ENCODE measurements at places on chromosomes 4 and X. TPM values are rescaled to one million over a fixed set of nuclear protein-coding genes. Genes with fewer than 3 reads are reported as not detected.

GRCh38 chr4:68765876-68766275 is 49.9 kb upstream of the UGT2B10 start:
- H3K4me3 ChIP-seq = no peak overlapping the region
- no peaks in the 10 kb centered on the region for H3K4me1 ChIP-seq
- H3K27ac ChIP-seq = no peak overlapping the region
- no peak for DNase-seq
- no peaks in the 10 kb centered on the region for H3K27me3 ChIP-seq

GRCh38 chr4:27921231-27921630 is 1060.6 kb downstream of the STIM2 start:
- no peak overlapping the region for H3K4me3 ChIP-seq
- no peak overlapping the region for H3K27ac ChIP-seq
- no peak for DNase-seq
- H3K36me3 ChIP-seq = no peaks in the 10 kb centered on the region
- no peaks in the 10 kb centered on the region for H3K27me3 ChIP-seq

The STPG2 gene
- 0.66 TPM for total RNA-seq

DNA sequence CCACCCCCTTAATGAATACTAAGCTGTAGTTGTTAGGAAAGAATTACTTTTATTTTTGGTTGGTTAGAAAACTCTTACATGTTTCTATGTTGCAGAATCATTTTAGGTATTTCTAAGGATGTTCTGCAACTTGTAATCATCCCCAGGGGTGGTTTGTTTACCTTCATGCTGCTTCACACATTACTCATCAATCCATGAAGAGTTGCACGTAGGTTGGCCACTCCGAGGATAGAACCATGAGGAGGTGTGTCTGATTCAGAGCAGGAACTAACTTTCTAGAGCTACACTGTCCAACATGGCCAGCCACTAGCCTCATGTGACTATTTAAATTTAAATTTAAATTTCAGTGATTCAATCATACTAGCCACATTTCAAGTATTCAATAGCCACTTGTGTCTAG is 127.2 kb upstream of the FRMPD4 start:
- H3K4me1 ChIP-seq = no peaks in the 10 kb centered on the region
- no peak overlapping the region for H3K27ac ChIP-seq
- DNase-seq = no peak
- no peaks in the 10 kb centered on the region for H3K36me3 ChIP-seq

GRCh38 chr4:165756836-165757235 is 116.2 kb upstream of the TLL1 start:
- no peaks in the 10 kb centered on the region for H3K36me3 ChIP-seq
- DNase-seq = no peak
- H3K27ac ChIP-seq = no peak overlapping the region
- no peak overlapping the region for H3K4me3 ChIP-seq
- peaks cover 2% of the 10 kb centered on the region for H3K27me3 ChIP-seq

GRCh38 chrX:125507119-125507518 is 187.4 kb downstream of the TEX13C start:
- no peak overlapping the region for H3K4me3 ChIP-seq
- DNase-seq = no peak
- H3K4me1 ChIP-seq = no peaks in the 10 kb centered on the region
- no peaks in the 10 kb centered on the region for H3K27me3 ChIP-seq

The PIR gene
- total RNA-seq = 2.6 TPM

DNA sequence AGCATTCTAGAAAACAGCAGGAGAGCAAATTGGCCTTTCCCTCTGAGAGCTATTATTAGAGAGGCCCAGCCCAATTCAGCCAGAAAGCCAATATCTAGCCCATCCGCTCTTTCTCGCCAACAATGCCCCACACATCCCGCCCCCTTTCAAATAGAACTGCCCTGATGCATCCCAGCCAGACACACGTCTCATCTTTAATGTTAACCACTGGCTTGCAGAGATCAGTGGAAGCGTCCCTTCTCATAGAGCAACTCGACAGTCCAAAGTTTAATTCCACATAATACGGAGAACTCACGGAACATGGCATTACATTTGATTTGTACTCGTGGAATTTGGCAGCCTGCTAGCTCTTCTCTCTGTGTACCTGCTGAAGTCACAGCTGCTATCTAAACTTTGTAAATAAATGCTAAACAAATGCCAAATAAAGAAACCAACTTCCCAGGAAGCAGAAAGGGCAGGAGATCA is 304.4 kb downstream of the DHX15 start:
- peaks cover 2% of the 10 kb centered on the region for H3K27me3 ChIP-seq
- no peak overlapping the region for H3K27ac ChIP-seq
- peaks cover 14% of the 10 kb centered on the region for H3K4me1 ChIP-seq

The ANXA3 gene
- total RNA-seq = not detected

DNA sequence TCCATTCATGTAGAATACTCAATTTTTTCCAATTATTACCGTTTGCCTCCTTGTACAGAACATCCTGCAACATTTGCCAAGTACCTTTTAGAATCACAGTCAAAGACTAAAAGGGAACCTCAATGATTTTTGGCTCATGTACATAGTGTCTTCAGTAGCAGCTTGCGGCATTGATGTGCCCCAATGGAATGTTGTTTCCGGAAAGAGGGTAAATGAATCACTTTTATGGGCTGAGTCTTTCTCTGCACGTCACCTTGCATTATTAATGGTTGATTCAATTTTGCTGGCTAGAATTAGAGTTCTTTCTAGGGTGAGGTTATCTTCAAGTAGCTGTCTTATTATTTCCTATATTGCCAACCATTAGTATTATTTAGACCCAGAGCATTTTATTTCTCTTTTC is 116.9 kb upstream of the GABRA2 start:
- H3K27ac ChIP-seq = no peak overlapping the region
- no peaks in the 10 kb centered on the region for H3K27me3 ChIP-seq
- no peaks in the 10 kb centered on the region for H3K4me1 ChIP-seq
- no peaks in the 10 kb centered on the region for H3K36me3 ChIP-seq
- no peak for DNase-seq

DNA sequence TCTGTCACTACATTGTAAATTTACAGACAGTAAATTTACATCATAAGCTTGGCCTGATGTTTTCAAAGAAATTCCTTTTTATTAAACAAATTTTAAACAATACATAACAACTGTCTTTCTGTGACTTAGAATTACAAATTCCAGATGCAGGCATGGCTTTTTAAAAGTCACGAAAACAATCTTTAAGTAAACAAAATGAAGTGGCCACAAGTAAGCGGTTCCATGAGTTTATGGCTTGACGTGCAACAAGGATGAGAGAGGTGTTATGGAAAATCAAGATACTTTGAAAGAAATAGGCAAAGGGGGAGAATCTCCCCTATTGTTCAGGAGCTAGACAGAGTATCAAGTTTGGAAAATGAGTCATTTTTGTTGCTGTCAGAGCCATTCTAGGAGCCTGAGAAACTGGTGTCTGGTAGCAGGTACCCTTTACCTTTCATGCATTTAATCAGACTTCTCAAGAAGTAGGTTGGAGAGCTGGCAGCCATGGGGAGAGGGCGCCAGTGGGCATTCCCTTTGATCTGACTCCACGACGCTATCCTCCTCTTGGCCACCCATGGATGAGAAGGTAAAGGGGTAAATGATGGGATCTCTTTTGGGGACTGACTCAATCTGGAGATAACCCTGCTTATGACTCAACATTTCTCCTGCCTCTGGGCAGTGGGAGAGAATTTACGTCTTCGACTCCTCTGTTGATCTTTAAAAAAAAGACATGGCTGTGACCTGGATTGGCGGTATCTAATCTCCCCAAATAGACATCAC is 217.2 kb downstream of the SPRY1 start:
- H3K4me3 ChIP-seq = no peak overlapping the region
- no peak for DNase-seq
- no peaks in the 10 kb centered on the region for H3K27me3 ChIP-seq

DNA sequence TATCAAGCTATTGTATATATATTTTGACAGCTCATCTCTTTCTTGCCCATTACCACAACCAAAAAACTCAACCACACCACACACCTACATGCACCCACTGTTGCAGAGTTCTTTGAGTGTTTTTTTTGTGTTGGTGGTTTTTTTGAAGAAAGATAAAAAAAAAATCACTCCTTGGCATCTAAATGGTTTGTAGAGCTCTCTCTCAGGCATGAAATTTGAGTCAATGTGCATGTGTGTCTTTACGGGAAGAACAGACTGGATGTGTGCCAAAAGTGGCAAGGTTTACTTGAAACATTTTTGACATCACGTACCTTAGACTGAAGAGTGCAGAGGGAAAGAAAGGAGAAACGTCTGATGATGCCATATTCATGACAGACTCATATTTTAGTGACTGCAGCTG is 154.2 kb downstream of the FHIP1A start:
- no peaks in the 10 kb centered on the region for H3K36me3 ChIP-seq
- no peak overlapping the region for H3K27ac ChIP-seq
- no peak for DNase-seq
- H3K4me3 ChIP-seq = no peak overlapping the region
- H3K27me3 ChIP-seq = no peaks in the 10 kb centered on the region

The RTL5 gene
- total RNA-seq = 18.2 TPM

DNA sequence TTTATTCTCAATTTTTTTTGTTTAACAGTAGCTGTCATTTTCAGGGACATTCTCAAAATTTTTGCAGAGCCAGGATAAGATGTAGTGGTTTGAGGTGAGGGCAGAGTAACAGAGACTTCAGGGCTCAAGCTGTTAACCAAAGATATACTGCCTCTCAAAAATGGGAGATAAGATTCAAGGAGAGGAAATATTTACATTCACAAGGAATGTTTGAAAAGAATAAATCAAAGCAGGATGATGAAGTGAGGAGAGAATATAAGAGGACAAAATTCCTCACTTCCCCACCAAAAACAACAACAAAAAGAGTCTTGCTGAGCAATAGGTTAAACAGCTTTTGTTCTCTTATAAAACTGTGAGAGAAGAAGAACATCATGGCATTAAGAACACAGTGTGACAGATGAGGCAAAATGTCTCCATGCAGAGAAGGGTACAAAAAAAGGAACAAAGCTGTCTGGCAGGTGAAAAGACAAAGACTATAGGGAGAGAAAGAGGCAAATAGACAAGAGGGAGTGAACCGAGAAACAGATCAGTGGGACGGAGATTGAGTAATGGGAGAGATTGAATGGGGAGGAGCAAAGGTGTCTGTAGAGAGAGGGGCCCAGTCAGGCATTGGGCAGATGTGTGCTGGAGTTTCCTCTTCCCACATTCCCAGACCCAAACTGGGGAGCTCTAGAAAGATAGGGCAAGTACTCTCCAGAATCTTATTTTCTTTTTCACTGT is 106.1 kb upstream of the TMEM150C start:
- no peak overlapping the region for H3K4me3 ChIP-seq
- no peak for DNase-seq
- H3K27ac ChIP-seq = no peak overlapping the region
- peaks cover 2% of the 10 kb centered on the region for H3K27me3 ChIP-seq

The SLIT2 gene
- total RNA-seq = 21.6 TPM

DNA sequence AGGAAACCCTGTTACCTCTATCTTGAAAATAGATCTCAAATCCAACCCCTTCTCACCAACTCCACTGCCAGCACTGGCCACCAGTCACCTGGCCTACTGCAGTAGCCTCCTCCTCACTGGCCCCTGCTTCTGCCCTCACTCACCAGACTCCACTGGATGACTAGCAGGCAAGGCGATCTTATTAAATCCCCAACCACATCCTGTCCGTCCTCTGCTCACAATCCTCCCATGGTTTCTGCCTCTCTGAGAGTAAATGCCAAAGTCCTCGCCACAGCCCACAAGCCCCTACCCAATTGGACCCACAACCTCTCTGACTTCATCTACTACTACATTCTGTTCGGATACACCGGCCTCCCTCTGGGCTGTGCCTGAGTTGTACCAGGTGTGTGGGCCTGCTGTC is 5.4 kb upstream of the PIM2 start:
- H3K36me3 ChIP-seq = peaks cover 4% of the 10 kb centered on the region
- peaks cover 2% of the 10 kb centered on the region for H3K27me3 ChIP-seq
- peaks cover 26% of the 10 kb centered on the region for H3K4me1 ChIP-seq
- H3K27ac ChIP-seq = no peak overlapping the region

- DNase-seq = peak; percentile 37
- peak overlapping the region; percentile 48 for H3K27ac ChIP-seq
- no peaks in the 10 kb centered on the region for H3K4me1 ChIP-seq
- no peaks in the 10 kb centered on the region for H3K36me3 ChIP-seq
These were observed 721 bp upstream of the MAOA start for GRCh38 chrX:43655151-43656004.

GRCh38 chrX:34900691-34901090 is 41.9 kb upstream of the FAM47B start:
- no peaks in the 10 kb centered on the region for H3K27me3 ChIP-seq
- H3K4me3 ChIP-seq = no peak overlapping the region
- no peak overlapping the region for H3K27ac ChIP-seq
- H3K4me1 ChIP-seq = no peaks in the 10 kb centered on the region
- H3K36me3 ChIP-seq = no peaks in the 10 kb centered on the region
- no peak for DNase-seq

DNA sequence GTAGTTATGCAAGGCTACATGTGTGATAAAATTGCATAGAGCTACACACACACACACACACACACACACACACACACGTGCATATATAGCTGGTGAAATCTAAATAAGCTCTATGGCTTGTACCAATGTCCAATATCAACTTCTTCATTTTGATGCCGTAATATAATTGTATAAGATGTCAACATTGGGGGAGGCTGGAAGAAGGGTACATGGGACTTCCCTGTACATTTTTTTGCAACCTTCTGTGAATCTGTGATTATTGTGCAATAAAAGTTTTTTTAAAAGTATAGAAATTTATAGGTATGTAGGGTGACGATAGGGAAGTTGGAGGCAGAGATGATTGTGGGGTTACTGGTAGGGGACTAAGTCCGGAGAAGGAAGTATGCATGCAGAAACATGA is 105.5 kb downstream of the HDAC8 start:
- H3K4me3 ChIP-seq = no peak overlapping the region
- H3K27me3 ChIP-seq = peaks cover 4% of the 10 kb centered on the region
- H3K27ac ChIP-seq = no peak overlapping the region
- no peaks in the 10 kb centered on the region for H3K4me1 ChIP-seq
- no peaks in the 10 kb centered on the region for H3K36me3 ChIP-seq

The TEX13B gene
- not detected for total RNA-seq

DNA sequence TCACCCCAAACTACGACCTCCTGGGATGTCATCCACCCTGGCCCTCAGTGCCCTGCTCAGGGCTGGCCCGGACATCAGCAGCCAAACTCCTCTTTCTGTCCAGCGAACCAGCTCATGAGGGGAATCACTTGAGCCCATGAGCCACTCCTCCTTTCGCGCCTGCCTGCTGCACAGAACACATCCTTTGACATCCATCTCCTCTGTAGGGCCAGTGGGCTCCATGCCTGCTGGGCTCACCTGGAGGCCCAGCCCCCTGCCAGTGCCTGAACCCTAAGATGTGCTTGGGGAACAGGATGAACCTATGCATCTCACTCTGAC is 43.5 kb downstream of the ABLIM2 start:
- H3K36me3 ChIP-seq = no peaks in the 10 kb centered on the region
- H3K4me1 ChIP-seq = peaks cover 8% of the 10 kb centered on the region
- DNase-seq = no peak
- no peak overlapping the region for H3K4me3 ChIP-seq
- peaks cover 9% of the 10 kb centered on the region for H3K27me3 ChIP-seq

The MAP3K15 gene
- 0.37 TPM for total RNA-seq

DNA sequence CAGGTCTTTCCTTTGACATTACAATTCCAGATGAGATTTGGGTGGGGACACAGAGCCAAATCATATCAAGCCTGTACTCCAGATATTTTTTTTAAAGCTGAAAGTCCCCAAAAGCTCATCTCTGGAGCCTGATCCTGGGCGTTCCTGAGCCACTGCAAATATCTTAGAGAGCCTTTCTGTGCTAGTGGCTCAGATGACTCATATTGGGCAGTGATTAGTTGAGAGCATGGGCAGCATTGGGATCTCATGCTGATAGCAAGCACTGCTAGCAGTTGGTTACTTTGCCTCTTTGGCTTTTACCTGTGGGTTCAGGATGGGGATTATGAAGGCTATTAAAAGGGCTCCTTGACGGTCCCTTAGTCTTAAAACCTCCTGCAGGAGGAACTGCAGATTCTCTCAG is 51.4 kb upstream of the SCRG1 start:
- no peak for DNase-seq
- peaks cover 4% of the 10 kb centered on the region for H3K27me3 ChIP-seq
- peak overlapping the region; percentile 91 for H3K27ac ChIP-seq
- H3K4me1 ChIP-seq = peaks cover 28% of the 10 kb centered on the region
- H3K4me3 ChIP-seq = no peak overlapping the region

The DMRTC1B gene
- 1.8 TPM for total RNA-seq
